ENCODE measurements at places on chromosomes 7 and 10. TPM values are rescaled to one million over a fixed set of nuclear protein-coding genes. Genes with fewer than 3 reads are reported as not detected.

OR6V1 gene
- not detected for total RNA-seq

DNA sequence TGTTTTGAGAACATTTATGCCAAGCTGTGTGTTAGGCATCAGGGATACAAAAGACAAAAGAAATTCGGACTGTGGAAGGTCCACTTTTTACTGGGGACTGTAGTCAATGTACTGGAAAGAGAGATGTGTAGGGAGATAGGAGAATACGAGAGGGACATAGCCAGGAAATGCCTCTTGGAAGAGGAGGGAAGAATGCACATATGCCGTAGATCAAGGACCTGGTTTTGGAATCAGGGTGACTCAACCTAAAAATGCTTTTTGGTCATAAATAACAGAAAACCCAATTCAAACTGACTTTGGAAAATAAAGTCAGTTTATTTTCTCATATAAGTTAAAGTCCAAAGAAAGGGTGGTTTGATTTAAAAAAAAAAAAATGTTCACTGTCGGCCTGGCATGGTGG lies 140.3 kb upstream of the TCF7L2 start:
- H3K27me3 ChIP-seq = no peaks in the 10 kb centered on the region
- H3K4me3 ChIP-seq = no peak overlapping the region
- no peak overlapping the region for H3K27ac ChIP-seq
- peaks cover 6% of the 10 kb centered on the region for H3K4me1 ChIP-seq

DNA sequence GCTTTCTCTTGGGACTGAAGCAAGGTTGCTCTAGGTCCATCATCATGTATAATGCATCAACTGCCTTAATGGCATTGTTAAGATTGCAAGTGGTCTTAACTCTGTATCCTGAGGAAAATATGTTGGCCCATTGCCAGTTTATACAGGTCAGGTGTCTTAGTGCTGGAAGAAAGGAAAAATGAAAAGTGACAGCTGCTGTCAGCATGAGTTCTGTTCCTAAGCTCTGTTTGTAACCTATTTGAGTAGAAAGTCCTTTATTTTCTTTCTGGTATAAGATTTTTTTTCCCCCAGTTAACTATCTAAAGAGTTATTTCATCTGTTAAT lies 127.2 kb downstream of the SRI start:
- no peak overlapping the region for H3K27ac ChIP-seq
- no peak overlapping the region for H3K4me3 ChIP-seq
- DNase-seq = no peak
- peaks cover 2% of the 10 kb centered on the region for H3K4me1 ChIP-seq
- H3K36me3 ChIP-seq = no peaks in the 10 kb centered on the region
- H3K27me3 ChIP-seq = no peaks in the 10 kb centered on the region

DNA sequence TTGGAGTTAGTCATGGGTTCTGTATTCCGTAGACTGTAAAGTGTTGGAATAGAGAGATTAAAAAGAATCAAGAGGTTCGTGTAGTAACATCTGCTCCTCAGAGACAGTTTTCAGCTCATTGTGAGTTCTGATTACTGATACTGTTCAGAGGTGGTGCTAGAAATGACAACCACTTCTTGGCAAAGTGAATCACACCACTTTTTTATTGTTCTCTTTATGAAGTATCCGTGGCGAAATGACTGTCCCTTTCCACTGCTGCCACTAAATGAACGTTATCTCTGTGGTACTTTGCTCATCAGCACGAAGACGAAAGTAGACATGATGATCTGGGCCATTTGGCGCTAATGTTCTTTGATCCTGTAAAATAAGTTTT lies 860 bp downstream of the RPP30 start:
- peak overlapping the region; percentile 67 for H3K4me3 ChIP-seq
- no peak for DNase-seq
- no peaks in the 10 kb centered on the region for H3K27me3 ChIP-seq
- no peaks in the 10 kb centered on the region for H3K4me1 ChIP-seq

SPDYE5 gene
- not detected for total RNA-seq

TMEM178B gene
- 1.6 TPM for total RNA-seq

DNA sequence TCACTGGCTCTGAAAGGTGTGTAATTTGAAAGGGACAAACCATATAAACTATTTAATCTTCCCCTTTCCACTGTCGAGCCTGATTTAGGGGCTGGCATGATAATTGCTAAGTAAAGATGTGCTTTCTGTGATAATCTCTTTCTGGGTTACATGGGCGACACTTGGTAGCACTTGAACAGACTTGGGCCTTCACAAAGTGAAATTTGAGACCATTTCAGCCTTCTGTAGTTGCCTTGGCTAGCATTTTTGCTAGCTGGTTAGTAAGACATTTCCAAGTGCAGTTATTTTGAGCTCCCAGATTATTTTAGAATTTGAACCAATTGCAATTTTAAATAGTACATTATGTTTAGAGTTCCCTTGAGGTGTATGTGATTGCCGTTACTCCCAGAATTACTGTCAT lies 432.7 kb upstream of the GALNT17 start:
- H3K36me3 ChIP-seq = no peaks in the 10 kb centered on the region
- H3K4me3 ChIP-seq = no peak overlapping the region
- H3K4me1 ChIP-seq = peaks cover 3% of the 10 kb centered on the region
- H3K27ac ChIP-seq = no peak overlapping the region

DNA sequence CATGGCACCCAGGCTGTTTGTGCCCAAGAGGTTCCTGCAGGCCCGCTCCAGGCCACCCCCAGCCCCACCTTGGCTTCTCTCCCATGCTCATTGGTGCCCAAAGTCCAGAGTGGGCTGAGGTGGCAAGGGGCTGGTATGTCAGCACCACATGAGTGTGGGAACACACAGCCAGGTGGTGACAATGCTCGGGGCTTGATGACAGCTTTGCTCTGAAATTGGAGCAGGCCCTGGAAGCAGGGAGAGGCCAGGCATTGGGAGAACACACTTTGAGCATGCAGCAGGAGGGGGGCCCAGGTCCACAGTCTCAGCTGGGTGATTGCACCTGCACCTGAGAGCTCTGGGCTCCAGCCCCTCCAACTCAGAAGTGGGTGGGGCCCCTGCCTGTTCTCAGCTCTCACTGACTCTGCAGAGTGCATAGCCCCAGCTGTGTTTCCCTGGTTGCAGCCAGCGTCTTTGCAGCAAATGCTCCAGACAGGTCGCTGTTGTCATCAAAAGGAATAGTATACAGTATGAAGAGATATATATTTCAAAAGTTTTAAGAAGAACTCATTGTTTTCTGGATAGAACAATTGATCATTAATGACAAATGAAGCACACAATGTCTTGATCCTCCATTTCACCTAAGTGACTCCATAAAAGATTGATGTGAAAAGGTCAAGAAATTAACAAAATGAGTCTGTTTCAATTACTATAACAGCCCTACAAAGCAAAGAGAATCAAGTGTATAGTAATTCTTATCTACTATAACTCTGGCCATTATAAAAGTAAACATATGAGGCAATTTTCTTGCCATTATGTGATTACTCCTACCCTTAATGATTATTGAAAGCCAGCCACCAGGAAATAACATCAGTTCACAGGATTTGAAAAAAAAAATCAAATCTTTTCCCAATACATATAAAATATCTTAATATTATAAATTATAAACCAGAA lies 848.1 kb downstream of the PCDH15 start:
- no peak overlapping the region for H3K27ac ChIP-seq
- no peaks in the 10 kb centered on the region for H3K36me3 ChIP-seq
- no peaks in the 10 kb centered on the region for H3K27me3 ChIP-seq
- DNase-seq = no peak
- no peaks in the 10 kb centered on the region for H3K4me1 ChIP-seq
- H3K4me3 ChIP-seq = no peak overlapping the region

GRCh38 chr7:94252971-94253370 lies 141.7 kb upstream of the COL1A2 start:
- DNase-seq = no peak
- H3K36me3 ChIP-seq = no peaks in the 10 kb centered on the region
- H3K27me3 ChIP-seq = no peaks in the 10 kb centered on the region
- no peaks in the 10 kb centered on the region for H3K4me1 ChIP-seq
- no peak overlapping the region for H3K4me3 ChIP-seq
- no peak overlapping the region for H3K27ac ChIP-seq

- H3K27me3 ChIP-seq = no peaks in the 10 kb centered on the region
- no peak for DNase-seq
- no peaks in the 10 kb centered on the region for H3K36me3 ChIP-seq
- H3K4me3 ChIP-seq = no peak overlapping the region
- no peak overlapping the region for H3K27ac ChIP-seq
- peaks cover 4% of the 10 kb centered on the region for H3K4me1 ChIP-seq
Measured at GRCh38 chr10:14450041-14450491, 119.3 kb upstream of the FRMD4A start.

- peaks cover 3% of the 10 kb centered on the region for H3K4me1 ChIP-seq
- peak overlapping the region; percentile 98 for H3K27ac ChIP-seq
- DNase-seq = peak; percentile 92
- H3K36me3 ChIP-seq = no peaks in the 10 kb centered on the region
- peak overlapping the region; percentile 72 for H3K4me3 ChIP-seq
Measured at GRCh38 chr7:79452032-79452494, 1.4 kb downstream of the MAGI2 start.

DNA sequence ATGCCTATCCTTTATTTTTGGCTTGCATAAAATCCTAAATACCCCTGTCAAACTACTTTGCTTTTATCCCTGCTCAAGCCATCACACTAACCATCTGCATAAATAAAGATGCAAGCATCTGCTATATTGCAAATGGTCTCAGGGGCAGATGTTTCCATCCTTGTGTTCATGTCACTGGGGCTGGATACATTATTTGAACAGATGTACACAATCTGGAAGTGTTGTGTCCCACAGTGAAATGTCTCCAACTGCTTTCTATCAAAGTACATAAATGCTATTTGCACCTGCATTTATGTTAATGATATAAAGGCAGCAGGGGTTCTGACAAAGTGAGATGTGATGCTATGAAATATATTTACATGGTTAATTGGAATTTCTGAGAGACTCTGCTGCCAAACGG lies 163.1 kb downstream of the ZNF438 start:
- peaks cover 2% of the 10 kb centered on the region for H3K4me1 ChIP-seq
- no peaks in the 10 kb centered on the region for H3K27me3 ChIP-seq
- H3K27ac ChIP-seq = no peak overlapping the region
- no peaks in the 10 kb centered on the region for H3K36me3 ChIP-seq
- no peak overlapping the region for H3K4me3 ChIP-seq

GRCh38 chr10:12387561-12388210 lies 38.3 kb downstream of the CAMK1D start:
- H3K36me3 ChIP-seq = no peaks in the 10 kb centered on the region
- peaks cover 4% of the 10 kb centered on the region for H3K4me1 ChIP-seq
- H3K4me3 ChIP-seq = no peak overlapping the region
- no peaks in the 10 kb centered on the region for H3K27me3 ChIP-seq
- no peak overlapping the region for H3K27ac ChIP-seq

- no peak overlapping the region for H3K4me3 ChIP-seq
- no peak for DNase-seq
- no peak overlapping the region for H3K27ac ChIP-seq
- no peaks in the 10 kb centered on the region for H3K36me3 ChIP-seq
- H3K4me1 ChIP-seq = no peaks in the 10 kb centered on the region
Measured at GRCh38 chr7:47192978-47193377, 388.9 kb downstream of the TNS3 start.

GRCh38 chr10:28139138-28139537 lies 140.3 kb upstream of the ODAD2 start:
- H3K27me3 ChIP-seq = no peaks in the 10 kb centered on the region
- H3K27ac ChIP-seq = no peak overlapping the region
- H3K36me3 ChIP-seq = no peaks in the 10 kb centered on the region
- DNase-seq = no peak
- no peaks in the 10 kb centered on the region for H3K4me1 ChIP-seq

AGBL3 gene
- 8.1 TPM for total RNA-seq

GRCh38 chr7:134449680-134450079 lies 9.2 kb downstream of the AKR1B1 start:
- H3K27ac ChIP-seq = no peak overlapping the region
- H3K27me3 ChIP-seq = no peaks in the 10 kb centered on the region
- no peak overlapping the region for H3K4me3 ChIP-seq
- DNase-seq = no peak
- peaks cover 4% of the 10 kb centered on the region for H3K4me1 ChIP-seq

- no peak for DNase-seq
- H3K27ac ChIP-seq = no peak overlapping the region
- no peak overlapping the region for H3K4me3 ChIP-seq
- no peaks in the 10 kb centered on the region for H3K27me3 ChIP-seq
- H3K36me3 ChIP-seq = no peaks in the 10 kb centered on the region
Measured at GRCh38 chr7:150947241-150947745, 30.8 kb downstream of the KCNH2 start.

- H3K27ac ChIP-seq = no peak overlapping the region
- H3K27me3 ChIP-seq = no peaks in the 10 kb centered on the region
- no peaks in the 10 kb centered on the region for H3K36me3 ChIP-seq
- no peak overlapping the region for H3K4me3 ChIP-seq
Measured at GRCh38 chr10:62900829-62901571, 84.8 kb upstream of the EGR2 start.

GRCh38 chr7:137390076-137390475 lies 46.5 kb upstream of the PTN start:
- H3K27ac ChIP-seq = no peak overlapping the region
- no peaks in the 10 kb centered on the region for H3K27me3 ChIP-seq
- H3K4me3 ChIP-seq = no peak overlapping the region
- no peak for DNase-seq
- H3K36me3 ChIP-seq = no peaks in the 10 kb centered on the region
- no peaks in the 10 kb centered on the region for H3K4me1 ChIP-seq

RBM17 gene
- total RNA-seq = 64.0 TPM

TUBAL3 gene
- total RNA-seq = not detected

PRR15 gene
- total RNA-seq = 6.3 TPM

- DNase-seq = no peak
- H3K4me1 ChIP-seq = peaks cover 17% of the 10 kb centered on the region
- H3K27me3 ChIP-seq = no peaks in the 10 kb centered on the region
- no peak overlapping the region for H3K27ac ChIP-seq
Measured at GRCh38 chr7:91242097-91242844, 22.0 kb upstream of the FZD1 start.

DNA sequence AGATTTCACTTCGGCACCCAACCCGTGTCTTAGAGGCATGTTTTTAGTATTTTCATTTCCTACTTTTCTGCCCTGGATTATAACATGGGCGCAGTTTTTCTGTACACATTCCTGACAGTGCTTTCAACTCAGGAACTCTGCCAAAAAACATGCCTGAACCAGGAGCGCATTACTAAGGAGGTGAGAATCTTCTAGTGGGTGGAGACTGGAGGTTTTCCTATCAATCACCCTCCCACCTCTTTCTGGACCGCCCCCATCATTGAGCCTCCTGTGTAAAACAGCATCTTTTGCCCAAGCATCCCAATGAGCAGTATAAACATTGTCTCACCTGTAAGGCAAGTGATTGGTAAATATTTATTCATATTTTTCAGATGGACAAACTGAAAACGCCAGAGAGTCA lies 53.2 kb downstream of the STK17A start:
- peaks cover 8% of the 10 kb centered on the region for H3K4me1 ChIP-seq
- H3K36me3 ChIP-seq = no peaks in the 10 kb centered on the region
- H3K4me3 ChIP-seq = no peak overlapping the region
- DNase-seq = no peak
- no peak overlapping the region for H3K27ac ChIP-seq

GRCh38 chr10:98587156-98587837 lies 140.6 kb upstream of the HPS1 start:
- no peaks in the 10 kb centered on the region for H3K36me3 ChIP-seq
- peaks cover 7% of the 10 kb centered on the region for H3K4me1 ChIP-seq
- DNase-seq = no peak
- H3K27ac ChIP-seq = no peak overlapping the region

Measured in ovary (tissue), 10 donors.